ENCODE measurements at places on chromosomes 12 and 14.

DNA sequence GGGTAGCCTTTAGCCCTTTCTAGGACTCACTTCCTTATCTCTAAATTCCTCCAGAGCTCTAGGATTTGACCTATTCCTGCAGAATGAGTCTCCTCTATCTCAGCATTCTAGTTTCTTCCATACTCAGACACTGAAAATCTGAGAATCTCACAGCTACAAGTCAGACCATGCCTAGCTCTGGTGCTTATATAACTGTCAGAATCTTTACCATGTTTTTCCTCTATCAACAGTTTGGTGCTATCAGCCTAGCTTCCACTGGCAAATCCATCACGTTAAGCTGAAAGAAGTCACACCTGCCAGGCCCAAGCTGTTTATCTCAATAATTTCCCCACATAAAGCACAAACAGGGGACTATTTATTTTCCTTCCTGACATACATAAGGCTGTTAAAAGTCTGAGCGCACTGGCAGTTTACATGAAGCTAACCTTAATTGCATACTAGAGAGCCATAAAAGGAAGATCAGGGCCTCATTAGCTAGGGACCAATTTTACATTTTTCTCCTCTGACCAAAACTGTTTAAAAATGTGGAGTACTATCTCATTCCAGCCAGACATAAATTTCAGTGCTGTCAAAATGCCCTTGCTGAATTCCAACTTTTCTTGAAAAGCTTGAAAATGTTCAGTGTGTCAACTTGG, 270.5 kb downstream of the C12orf75 start:
- no peak for DNase-seq

DNA sequence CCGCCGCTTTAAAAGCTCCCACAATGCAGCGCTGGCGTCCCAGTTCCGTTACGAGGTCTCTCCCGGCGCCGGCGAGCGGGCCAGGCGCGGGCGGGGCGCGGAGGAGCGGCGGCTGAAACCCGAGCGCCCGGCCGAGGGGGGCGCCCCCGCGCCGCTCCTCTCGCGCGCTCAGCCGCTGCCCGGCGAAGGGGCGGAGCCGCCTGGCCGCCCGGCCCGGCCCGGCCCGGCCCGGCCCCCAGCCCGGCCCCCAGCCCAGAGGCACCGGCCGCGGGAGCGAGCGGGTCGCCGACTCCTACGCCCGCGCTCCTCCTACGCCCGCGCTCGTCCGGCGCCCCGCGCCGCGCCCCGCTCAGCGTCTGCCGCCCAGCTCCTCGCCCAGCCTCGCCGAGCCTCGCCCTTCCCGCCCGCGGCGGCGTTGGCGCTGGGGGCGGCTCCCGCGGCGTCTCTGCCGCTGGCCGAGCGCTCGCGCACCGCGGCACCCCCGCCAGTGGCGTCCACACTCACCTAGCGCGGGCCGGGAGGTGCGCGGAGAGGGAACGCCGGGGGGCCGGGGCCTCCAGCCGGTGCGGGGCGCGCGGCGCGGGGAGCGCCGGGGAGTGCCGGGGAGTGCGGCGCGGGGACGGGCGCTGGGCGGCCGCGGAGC, at the start of gene RASSF8:
RASSF8 (plus strand) TSS at position 255 of the 643 bp plus-strand sequence. CDS start 96,662 bp downstream, outside the sequence.
- no peak for DNase-seq

DNA sequence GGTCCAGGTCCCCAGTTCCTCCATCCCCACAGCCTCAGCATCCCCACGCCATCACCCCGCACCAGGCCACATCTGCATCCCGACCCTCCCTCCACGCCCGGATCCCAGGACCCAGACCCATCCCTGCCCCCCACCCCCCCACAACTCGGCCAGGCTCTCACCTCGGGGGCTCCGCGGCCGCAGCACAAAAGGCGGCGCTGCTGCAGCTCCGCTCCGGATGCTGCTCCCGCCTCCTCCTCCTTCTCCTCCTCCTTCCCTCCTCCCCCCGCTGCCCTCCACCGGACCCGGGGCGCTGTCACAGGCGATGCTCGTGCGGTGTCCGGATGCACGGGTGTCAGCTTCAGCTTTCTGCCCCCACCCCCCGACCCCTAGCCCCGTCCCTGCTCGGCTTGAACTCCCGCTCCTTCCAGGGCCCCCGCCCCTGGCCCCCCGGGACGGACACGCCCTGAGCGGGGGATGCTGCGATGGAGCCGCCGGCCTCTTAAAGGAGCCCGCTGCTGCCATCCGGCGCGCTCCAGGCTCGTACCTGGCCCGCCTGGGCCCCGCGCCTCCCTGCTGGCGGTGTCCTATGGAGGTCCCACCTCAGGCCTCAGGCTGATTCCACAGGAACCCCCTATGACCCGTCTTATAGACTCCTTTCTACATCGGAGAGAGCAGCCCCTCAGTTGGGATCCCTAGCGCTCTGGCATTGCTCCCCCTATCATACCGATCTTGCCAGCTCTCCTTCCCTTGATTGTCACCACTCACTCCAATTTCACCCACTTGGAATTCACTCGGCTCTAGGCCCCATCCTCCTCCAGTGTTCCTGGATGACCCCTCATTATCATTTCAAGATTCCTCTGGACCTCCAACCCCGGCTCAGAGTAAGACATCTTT, at the start of gene MAP3K12:
MAP3K12 (minus strand) TSS at position 193 of the 876 bp plus-strand sequence. CDS start 12,067 bp downstream, outside the sequence.
- DNase-seq, result peak; percentile 43

GRCh38 chr14:84409435-84409834, 1120.5 kb upstream of the FLRT2 start:
- no peak for DNase-seq

DNA sequence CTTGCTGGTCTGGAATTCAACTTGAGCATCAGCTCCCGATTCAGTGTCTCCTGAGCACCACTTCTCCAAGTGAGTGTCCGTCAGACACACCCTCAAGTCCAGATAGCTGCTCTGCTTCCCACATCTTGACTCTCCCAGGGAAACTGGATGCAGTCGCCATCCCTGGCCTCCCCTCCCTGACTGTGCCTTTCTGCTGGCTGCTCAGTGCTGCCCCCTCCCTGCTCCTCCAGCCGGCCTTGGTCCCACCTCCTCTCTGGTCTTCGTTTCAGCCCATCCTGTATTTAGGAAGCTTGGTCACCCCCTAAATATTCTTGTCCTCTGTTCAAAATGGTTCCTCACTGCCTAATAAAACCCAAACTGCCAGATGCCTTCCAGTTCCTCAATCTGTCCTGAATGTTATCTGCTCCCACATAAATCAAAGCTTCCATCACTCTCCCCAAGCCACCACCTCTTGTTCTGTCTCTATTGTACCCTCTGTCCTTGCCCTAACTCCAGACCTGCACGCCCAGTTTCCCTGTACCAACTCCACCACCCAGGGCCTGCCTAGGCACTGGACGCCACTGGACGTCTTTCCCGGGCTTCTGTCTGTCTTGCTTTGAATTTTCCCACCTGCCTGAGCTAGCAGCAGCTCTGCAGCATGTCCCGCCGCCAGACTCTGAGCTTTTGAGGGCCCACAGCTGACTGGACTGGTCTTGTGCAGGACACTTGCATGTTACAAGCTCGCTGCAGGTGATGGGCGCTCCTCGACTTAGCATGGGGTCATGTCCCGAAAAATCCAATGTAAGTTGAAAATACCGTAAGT, 33.8 kb downstream of the CCDC92 start:
- DNase-seq, result no peak

- DNase-seq, result no peak
Measured at GRCh38 chr12:113464452-113464775, 7.3 kb downstream of the LHX5 start.

GRCh38 chr12:51980051-51980808, 26.5 kb upstream of the TAMALIN start:
- peak; percentile 36 for DNase-seq

DNA sequence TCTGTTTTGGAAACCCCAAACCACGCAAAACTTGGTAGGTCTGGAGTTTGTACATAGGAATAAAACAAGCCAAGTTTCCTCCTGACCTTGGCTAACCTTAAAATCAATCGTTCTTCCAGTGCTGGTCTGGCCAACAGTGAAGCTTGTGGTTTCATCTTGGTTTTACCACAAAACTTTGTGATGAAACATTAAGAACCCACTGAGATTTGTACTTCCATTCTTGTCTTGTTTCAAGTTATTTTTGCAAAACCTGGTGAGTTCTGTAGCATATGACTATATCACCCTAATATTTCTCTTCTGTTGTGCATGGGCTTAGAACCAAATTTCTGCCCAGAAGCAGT, 26.4 kb downstream of the SIX1 start:
- DNase-seq, result no peak

DNA sequence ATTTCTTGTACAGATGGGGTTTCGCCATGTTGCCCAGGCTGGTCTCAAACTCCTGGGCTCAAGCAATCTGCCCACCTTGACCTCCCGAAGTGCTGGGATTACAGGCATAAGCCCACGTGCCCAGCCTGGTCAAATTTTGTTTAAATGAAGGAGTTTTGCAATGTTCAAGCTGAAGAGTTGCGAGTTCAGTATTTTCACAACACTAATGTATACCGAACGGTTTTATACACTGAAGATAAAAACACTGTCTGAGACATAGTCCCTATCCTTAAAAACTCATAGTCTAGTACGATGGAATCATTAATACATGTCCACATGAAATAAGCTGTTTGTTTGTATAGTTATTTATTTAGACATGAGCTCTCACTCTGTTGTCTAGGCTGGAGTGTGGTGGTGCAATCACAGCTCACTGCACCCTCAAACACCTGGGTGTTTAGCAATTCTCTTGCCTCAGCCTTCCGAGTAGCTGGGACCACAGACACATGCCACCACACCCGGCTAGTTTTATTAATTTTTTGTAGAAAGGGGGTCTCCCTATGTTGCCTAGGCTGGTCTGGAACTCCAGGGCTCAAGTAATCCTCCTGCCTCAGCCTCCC, 15.4 kb downstream of the TRAPPC6B start:
- DNase-seq, result no peak

DNA sequence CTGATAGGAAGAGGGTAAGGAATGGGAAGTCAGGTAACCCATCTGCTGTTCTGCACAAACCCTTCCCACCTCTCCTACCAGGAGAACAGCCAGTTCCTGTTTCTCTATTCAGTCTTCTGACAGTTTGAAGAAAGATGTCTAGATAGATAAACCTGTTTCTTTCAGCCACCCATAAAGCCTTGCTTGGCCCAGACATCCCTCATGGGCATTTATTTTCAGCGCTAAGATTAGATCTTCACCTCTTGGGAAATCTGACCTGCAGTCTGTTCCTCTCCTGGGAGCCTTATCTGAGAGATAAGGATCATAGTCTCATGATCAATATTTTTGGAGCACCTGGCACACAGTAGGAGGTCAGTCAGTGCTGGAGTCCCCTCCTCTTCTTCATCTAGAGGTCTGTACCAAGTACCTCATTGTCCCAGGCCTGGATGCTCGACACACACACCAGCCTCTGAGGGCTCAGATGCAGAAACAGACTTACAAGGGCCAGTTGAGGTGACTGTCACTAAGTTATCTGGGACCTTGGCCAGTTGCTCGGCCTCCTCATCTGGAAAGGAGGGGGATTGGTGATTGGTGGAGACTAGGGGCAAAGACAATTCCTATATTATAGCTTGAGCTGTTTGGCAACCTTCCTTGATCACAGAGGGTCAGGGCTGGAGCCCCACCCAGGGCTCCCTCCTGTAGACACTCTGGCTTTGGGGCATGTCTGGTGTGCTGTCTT, 18.2 kb downstream of the ACVRL1 start:
- DNase-seq, result no peak

GRCh38 chr12:51124504-51124903, 41.1 kb upstream of the CSRNP2 start:
- no peak for DNase-seq

DNA sequence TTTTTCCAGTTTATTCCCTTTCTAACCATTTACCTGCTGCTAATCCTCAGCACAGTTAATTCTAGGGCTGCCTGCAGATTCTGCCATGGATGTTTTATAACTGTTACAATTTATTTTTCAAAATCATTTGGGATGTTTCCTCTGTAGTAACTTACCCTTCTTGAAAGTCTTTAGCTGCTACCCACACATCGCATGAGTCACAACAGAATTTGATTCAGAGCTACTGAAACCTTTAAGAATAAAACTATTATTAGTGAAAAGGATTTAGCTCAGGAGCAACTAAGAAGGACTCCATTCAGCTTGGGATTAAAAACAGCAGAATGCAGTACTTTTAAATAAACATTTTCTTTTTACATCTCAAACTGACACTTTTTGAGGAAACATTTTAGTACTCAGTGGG, 41.7 kb upstream of the RGS6 start:
- DNase-seq, result no peak

DNA sequence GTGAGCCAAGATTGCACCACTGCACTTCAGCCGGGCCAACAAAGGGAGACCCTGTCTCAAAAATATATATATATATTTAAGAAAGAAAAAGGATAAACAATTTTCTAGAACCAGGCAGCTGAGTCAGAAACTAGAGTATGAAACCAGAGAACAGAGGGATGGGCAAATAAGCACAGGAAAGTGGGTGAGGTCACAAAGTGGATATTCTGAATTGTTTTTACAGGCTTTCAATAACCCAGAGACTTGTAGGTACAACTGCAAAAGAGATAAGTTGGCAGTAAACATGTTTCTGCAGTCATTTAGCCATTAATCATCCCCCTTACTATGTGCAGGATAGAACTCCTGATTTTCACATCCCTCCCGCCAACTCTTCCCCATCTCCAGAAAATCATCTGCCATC, 94.2 kb downstream of the BTG1 start:
- DNase-seq, result no peak

- DNase-seq, result no peak
Measured at GRCh38 chr12:47590771-47591360, 115.0 kb downstream of the RPAP3 start.

DNA sequence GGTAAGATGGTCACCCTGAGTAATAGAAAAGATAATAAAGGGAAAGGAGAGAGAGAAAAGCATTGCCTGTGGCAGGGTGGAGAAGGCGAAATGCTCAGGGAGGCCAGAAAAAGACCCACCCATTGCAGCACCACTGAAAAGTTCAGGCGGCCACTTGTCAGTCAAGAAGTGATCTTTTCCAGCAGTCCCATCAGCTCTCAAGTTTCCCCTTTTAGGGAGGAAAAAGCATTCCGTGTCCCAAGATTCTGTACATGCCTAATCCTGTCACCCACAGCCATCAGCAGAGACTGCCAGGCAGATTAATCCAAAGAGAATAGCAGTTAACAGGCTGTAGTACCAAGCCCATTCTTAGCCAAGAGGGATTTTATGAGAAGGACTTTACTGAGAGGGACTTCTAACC, 11.9 kb downstream of the SLC38A1 start:
- no peak for DNase-seq

DNA sequence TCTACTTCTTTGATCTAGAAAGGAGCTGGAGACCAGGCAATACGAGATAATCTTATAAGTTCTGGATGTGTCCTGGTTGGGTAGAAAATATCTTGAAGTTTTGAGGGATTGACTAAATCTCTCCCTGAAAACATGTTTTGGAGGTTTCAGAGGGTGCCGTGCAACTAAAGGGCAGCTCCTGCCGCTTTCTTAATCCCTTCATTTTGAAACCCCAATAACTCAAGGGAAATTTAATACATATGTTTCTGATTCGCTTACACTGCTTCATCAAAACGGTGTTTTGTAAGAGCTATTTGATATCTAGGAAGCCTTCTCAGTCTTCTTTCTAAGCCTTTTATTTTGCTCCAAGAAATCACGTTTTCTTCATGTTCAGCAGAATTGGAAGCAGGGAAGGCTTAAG, 129.0 kb downstream of the ASCL1 start:
- DNase-seq, result no peak

DNA sequence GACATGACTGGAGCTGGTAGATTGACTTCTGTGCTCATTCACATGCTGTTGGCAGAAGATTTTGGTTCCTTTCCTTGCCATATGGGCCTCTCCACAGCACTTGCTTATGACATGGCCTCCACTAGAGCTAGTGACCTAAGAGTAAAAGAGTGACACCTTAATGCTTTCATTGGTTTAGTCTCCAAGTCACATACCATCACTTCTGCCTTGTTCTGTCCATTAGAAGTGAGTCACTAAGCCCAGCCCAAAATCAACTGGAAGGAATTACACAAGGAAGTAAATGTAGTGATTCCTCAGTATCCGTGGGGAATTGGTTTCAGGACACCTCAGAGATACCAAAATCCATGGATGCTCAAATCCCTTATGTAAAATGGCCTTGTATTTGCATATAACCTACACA, 81.3 kb downstream of the PPHLN1 start:
- no peak for DNase-seq

All from COR-L47 (cell line).